ENCODE measurements at places on chromosomes 3 and 15. TPM values are rescaled to one million over a fixed set of nuclear protein-coding genes. Genes with fewer than 3 reads are reported as not detected.

CLDN11 gene
- total RNA-seq = 131 TPM

ARGFX gene
- total RNA-seq = not detected

OXTR gene
- total RNA-seq = 3.6 TPM

ATP2B2 gene
- not detected for total RNA-seq

LMLN gene
- total RNA-seq = 5.9 TPM

RLBP1 gene
- total RNA-seq = not detected

PLAAT1 gene
- total RNA-seq = not detected

CYP1A1 gene
- total RNA-seq = under 0.01 TPM

CP gene
- total RNA-seq = not detected

POPDC2 gene
- 0.26 TPM for total RNA-seq

MST1 gene
- total RNA-seq = 5.1 TPM

IRAK2 gene
- total RNA-seq = 6.6 TPM

RBM15B gene
- total RNA-seq = 35.7 TPM

GOLGA6L10 gene
- total RNA-seq = 0.26 TPM

All from fibroblast of lung (primary cell).